ENCODE measurements at places on chromosomes 12 and 14. TPM values are rescaled to one million over a fixed set of nuclear protein-coding genes. Genes with fewer than 3 reads are reported as not detected.

DNA sequence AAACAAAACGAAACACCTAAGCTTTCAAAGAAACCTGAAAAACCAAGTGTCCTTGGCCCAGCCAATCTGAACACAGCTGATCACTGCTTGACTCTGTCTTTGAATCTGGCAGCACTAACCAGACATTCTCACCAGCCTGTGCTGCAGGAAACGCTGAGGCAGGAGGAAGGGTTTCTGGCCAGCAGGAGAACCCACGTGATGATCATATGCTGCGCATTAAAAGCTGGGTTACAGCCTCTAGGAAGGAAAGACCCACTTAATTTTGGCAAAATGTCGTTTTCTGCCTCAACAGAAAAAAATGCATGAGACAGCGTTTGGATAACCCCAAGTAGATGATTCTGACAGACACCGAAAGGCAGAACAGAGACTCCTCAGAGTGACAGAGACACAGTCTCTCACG is 9.8 kb downstream of the APPL2 start:
- DNase-seq = peak; percentile 18

DNA sequence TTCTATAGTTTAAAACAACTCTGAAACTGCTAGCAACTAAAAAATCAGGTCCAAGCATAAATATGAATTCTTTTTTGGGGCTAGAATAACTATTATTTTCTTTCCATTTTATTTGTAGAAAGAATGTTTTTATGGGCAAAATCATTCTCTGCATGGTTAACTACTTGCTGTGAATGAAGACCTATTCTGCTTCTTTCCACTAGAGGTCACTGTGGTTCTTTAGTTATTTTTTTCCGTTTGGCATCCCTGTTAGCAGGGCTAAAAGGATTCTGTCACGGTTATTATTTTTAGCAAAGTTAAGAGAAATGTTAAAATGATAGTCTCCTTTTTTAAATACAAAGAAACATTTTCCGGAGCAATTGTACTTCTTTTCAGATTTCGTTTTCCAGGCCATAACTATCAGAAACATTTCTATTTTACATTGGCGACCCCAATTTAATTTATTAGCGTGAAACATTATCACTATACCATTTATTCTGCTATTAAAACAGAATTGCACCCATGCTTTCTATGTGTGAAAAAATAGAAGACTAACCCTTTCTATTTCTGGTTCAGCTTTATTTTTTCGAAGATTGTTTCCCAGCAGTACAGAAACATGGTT is 404.8 kb downstream of the ATP23 start:
- no peak for DNase-seq

GRCh38 chr14:31611778-31612433 is 50.7 kb downstream of the NUBPL start:
- DNase-seq = no peak

DNA sequence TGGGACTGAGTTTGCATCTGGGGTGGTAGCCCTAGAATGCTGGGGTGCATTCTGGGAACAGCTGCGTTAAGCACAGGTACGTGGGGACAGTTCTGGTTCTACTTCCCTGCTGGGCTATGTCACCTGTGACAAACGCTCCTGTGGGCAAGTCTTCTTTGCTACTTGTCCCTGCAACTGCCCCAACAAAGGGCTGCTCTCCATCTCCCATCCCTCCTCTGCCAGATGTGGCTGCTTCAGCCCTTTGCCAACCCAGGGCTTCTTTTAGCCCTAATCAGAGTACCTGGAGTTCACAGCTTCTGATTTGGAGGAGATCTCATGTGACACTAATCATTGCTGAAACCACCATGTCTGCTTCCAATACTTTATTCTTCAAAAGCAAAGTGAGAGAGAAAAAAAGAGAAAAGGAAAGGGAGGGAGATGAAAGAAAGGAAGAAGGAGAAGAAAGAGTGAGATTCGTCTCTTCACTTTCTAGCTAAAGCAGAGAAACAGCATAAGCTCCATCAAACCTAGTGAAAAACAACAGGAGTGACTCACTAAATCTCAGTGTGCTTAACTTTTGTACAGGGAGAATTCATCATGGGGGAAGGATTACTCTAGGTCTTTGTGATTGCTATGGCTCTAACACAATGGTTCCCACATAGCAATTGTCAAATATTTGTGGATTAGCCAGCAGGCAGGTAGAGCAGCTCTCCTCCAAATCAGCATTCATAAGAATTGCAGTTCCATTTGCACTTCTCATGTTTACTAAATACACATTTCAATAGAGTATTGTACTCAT is 174.8 kb downstream of the LRIG3 start:
- DNase-seq = no peak

DNA sequence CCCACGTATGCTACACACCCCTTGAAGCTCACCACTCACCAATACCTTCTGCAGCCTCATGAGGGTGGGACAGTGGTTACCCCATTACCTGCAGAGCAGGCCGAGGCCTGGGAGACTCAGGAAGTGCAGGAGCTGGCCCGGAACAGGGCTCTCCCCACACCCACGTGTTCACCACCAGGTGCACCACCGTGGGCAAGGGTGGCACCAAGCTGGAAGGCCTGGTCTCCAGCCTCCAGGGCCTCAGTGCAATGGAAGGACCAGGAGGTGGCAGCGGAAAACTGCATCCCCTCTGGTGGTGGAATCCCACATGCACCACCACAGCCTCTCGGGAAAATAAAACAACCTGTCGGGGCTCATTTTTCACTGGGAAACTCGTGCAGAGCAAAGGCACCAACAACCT is 36.4 kb downstream of the ITPK1 start:
- no peak for DNase-seq

DNA sequence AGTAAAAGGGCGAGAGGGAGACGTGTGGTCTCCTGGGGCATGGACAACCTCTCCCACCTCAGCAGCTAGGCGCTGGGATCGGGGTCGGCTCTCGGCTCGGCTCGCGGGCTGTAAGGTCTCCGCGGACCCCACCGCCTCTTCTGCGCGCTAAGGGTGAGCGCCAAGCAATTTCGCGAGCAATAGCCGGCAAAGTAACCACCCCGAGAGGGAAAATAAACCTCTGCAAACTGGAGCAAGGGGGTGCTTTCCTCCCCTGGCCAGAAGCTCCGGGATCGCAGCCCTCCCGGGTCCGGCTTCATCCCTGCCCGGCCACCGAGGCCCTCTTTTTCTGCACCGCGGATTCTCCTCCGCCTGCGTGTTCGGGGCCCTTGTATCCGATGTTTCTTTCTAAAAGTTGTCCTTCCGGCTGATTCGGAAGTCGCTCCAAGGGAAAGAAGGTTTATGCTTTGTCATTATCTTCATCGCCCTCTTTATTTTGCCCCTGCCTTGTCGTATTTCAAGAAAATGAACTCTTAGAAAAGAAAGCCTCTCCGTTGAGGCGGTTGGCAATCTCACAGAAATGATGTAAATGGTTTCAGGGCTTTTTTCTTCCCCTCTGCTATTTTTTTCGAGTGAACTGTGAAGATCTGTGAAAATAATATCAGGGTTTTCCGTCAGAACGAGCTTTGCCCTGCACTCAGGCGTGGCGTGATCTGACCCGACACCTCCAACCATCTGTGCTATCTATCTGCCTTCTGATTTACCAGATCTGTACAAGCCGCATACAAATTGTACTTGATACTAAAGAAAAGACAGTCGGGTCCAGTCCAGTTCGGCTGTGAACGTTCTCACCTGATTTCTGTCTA is 1.7 kb upstream of the SIX6 start:
- no peak for DNase-seq

DNA sequence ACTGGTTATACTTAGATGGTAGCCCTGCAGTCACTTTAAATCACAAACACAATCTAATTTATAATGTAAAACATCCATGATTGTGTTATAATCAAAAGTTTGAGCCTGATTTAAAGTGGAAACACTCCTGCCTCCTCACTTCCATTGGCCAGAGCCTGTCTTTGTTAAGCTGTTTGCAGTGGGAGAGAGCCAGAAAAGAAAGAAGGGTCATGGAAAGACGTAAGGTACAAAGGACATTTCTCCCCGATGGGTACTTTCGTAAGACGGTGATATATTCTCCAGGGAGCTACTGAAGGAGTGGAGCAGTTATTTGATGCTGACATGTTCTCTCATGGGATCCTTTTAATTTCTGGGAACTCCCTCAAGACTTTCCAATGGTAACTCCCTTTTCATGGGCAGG is 164.0 kb downstream of the METTL25 start:
- no peak for DNase-seq

- no peak for DNase-seq
Measured at GRCh38 chr12:103166949-103167348, 209.5 kb downstream of the ASCL1 start.

DNA sequence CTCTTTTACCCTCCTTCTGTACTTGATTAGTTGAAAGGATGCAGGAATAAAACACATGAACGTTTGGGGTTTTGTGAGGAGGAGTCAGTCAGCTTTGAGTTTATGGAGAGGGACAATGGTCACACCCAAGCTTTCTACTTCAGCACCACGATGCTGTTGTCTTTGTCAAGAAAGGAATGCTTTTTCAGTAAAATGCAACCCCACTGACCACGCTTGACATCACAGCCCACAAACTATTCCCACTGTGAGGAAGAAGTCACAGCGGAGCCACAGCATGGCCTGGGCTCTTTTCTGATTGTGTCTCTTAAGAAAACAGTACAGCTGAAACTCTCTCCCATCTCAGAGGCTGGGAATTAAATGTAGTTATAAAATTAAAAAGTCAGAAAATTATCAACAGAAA is 135.2 kb downstream of the APAF1 start:
- no peak for DNase-seq

DNA sequence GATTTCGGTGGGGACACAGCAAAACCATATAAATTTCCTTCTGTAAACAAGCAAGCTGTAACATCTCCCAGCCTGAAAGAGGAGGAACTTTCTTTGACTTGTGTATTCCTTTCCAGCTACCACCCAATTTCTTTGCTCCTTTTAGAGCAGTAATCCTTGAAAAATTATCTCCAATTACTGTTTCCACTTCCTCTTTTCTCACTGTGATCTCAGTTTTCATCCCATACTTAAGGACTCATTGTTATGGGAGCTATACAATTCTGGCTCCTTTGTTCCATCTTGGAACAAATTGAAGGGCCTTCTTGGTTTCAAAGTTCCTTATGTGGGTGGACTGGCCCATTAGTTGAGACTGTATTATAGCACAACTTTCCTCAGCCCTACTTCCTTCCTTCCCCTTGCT is 152.6 kb downstream of the AKAP6 start:
- DNase-seq = no peak

DNA sequence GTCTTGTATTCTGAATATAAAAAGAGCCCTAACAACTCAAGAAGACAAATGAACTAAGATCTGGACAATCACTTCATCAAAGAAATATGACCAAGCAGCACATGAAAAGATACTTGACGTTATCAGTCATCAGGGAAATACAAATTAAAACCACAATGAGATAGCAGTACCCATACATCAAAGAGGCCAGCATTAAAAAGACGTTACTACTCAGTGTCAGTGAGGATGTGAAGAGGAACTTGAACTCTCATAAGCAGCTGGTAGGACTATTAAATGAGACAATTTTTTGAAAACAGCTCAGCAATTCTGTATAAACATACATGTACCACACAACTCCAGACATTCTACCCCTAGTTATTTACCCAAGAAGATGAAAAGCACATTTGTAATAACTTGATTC is 55.9 kb downstream of the FERMT2 start:
- no peak for DNase-seq

DNA sequence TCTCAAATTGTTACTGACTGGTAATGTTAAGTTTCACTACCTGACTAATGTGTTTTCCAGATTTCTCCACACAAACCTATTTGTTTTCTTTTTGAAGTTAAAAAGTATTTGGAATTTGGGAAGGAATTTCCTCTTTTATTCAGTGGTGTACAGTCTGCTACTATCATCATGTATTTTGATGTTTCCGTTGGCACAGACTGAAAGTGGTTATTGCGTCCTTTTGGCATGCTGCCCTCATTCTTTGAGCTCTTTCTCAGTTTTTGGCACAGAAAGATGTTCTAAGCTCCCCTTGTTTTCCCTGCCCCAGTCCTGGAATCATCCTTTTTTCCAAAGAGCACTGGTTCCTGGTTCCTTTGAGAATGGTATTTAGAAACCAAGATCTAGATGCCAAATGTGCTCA is 31.4 kb upstream of the RTRAF start:
- no peak for DNase-seq

GRCh38 chr12:64943686-64944085 is 119.2 kb downstream of the TBC1D30 start:
- no peak for DNase-seq

- DNase-seq = no peak
Measured at GRCh38 chr12:96392397-96392796, 7.8 kb downstream of the CDK17 start.

- DNase-seq = no peak
Measured at GRCh38 chr14:77377502-77377844, 294 bp downstream of the SAMD15 start.

CRIP1 gene
- total RNA-seq = 174 TPM

SMARCD1 gene
- total RNA-seq = 91.0 TPM

HOXC4 gene
- total RNA-seq = 1.1 TPM

KLHL33 gene
- total RNA-seq = 0.28 TPM

EFS gene
- total RNA-seq = not detected

TMPRSS12 gene
- not detected for total RNA-seq

AGAP2 gene
- 21.7 TPM for total RNA-seq

KRT74 gene
- total RNA-seq = 0.12 TPM

Measured in activated T-cell treated with anti-CD3 and anti-CD28 coated beads, Interleukin-2, amount 50 U/mL, for 72 hours (primary cell).